AG09319 (cell line): ENCODE measurements at places on chromosomes 16 and 17.

- DNase-seq = no peak
Observed at GRCh38 chr16:12899529-12900143, 1.8 kb upstream of the SHISA9 start.

GRCh38 chr16:11032922-11033291 lies 88.5 kb downstream of the CLEC16A start:
- peak; percentile 58 for DNase-seq

DNA sequence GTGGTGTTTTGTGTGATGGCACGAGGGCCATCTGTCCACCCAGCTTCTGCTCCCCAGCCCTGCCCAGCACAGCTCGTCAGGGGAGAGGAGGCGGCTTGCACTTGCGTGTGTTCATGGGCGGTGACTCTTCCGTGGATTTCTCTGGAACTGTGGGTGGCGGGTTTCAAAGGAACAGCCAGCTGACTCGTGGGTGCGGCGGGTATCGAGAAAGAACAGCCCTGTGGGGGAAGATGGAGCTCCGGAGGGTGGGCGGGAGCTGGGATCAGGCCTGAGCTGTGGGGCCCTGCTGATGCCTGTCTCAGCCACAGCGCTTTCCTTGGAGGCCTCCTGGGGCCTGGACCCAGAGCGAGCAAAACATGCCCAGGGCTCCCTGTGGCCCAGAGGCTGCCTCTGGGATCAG lies 13.2 kb downstream of the NAGPA start:
- DNase-seq = no peak

GRCh38 chr17:54902611-54903010 lies 2.0 kb downstream of the TOM1L1 start:
- no peak for DNase-seq

DNA sequence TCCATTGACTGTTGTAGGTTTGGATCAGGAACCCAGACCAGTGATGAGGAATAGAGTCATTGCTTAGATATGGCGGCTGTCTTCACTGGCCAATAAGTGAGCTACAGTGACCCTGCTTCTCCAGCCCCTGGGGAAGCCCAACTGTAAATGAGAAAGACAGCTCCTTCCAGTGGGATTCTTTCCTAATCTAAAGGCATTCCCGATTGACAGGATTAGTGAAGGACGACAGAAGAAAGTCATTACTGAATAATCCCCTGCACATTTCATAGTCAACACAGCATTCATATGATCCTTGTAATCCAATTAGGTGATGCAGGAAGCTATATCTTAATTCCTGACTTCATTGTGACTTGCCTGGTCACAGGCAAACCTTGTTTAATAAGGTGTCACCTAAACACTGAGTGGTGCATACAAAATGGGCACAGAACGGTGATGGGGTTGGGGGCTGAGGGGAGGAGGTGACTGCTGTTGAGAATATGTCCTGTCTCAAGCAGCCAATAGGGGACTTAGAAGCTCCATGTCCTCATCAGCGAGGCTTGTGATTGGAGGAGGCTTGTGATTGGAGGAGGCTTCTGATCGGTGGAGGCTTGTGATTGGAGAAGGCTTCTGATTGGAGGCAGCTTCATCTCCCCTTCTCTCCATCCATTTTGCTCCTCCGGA lies 242.6 kb downstream of the XYLT1 start:
- DNase-seq = no peak

- DNase-seq = peak; percentile 79
Observed at GRCh38 chr17:4143563-4144421, 795 bp downstream of the CYB5D2 start.

DNA sequence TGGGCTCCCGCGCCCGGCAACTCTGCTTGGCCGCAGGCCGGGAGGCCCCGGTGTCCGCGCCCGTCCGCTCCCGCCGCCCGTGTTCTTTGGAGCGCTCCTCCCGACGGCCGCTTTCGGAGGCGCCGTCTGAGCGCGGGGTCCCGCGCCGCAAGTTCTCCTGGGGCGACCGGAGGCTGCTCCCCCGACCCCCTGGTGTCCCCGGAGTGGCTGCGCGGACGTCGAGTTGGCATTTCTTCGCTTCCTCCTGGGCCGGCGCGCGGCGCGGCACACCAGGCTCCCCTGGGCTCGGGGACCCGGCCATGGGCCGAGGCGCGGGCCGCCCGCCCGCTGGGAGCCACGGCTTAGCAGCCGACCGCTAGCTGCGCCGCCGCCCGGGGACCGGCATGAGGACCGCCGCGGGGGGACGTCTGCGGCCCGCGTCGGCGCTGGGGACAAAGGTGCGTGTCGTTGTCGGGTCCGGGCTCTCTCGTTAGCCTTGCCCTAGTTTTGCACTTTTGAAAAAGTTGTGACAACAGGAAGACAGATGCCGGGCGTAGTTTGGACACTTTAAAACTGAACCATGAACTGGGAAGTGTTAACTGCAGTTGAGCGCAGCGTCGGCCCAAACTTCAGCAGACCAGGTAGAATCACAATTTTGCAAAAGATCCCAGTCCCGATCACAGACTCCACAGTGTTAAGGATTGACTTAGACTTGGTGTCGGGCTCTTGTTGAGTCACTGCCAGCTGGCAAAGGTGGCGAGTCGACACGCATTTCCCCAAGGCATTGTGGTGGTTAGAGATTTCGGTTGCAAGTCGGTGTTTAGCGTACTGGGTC lies 700 bp downstream of the UBN1 start:
- peak; percentile 19 for DNase-seq

DNA sequence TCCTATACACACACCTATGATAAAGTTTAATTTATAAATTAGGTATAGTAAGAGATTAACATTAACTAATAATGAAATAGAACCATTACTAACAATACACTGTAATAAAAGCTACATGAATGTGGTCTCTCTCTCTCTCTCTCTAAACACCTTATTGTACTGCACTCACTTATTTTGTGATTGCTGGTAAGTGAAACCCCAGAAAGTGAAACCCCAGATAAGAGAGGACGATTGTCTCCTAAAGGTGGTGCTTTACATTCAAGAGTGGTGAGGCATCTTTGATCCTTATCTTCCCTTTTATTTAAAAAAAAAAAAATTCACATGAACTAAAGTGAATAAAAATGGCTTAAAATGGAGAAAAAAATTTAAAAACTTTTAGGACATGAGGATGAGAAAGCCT lies 80.1 kb upstream of the TRAP1 start:
- no peak for DNase-seq
